Stimulated activated CD4-positive, alpha-beta T cell treated with anti-CD3 and anti-CD28 coated beads, Interleukin-1b, Interleukin-23, amount 100 ng/mL, for 1 hour (primary cell): ENCODE measurements at places on chromosomes 3 and 15.

GRCh38 chr3:50807266-50807665 lies 132.5 kb downstream of the DOCK3 start:
- DNase-seq = no peak

GRCh38 chr15:75712668-75713337 lies at the start of gene CSPG4:
Gene CSPG4, minus strand, starts transcription at chr15:75712848. Its CDS starts 93 bp downstream, at chr15:75712755.
- DNase-seq = no peak

DNA sequence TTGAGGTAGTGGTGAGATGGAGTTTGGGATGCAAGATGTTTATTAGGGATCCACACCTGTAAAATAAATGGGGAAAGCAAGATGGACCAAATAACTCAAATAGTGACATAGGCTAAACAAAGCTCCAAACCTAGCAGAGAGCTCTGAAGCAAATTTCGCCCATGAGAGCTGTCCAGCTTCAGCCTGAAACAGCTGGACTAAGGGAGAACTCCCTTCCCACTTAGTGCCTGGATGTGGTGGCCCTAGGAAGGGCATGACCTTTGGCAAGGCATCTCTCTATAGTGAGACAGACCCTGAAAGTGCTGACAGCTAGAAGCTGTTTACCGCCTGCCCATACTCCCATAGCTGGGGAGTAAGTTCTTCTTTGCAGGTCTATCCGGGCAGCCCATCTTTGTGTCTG lies 48.1 kb downstream of the COL6A5 start:
- no peak for DNase-seq

- no peak for DNase-seq
Measured at GRCh38 chr15:88187195-88187594, 69.3 kb downstream of the NTRK3 start.

- DNase-seq = no peak
Measured at GRCh38 chr3:55441499-55441898, 45.6 kb downstream of the WNT5A start.

DNA sequence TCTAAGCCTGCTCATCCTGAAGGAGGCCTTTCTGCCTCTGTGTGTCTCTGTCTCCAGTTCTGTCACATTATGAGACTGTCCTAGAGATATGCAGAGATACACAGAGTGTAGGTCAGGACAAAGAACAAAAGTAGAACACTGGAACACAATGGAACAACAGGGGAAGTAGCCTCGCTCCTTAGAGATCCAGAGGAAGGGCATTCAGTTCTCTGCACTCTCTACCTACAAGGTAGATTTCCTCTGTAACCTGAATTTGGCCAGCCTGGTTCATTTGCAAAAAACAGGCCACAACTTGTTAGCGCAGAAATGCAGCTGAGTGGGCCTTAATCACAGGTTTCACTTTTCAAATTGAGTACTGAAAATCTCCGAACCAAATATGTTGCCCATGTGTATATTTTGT lies 19.4 kb downstream of the NEK10 start:
- no peak for DNase-seq

- DNase-seq = no peak
Measured at GRCh38 chr3:166879661-166880060, 500.4 kb downstream of the ZBBX start.

GRCh38 chr3:9932843-9933560 lies 632 bp upstream of the CRELD1 start:
- peak; percentile 63 for DNase-seq

GRCh38 chr3:148698190-148698810 lies 597 bp downstream of the AGTR1 start:
- no peak for DNase-seq

DNA sequence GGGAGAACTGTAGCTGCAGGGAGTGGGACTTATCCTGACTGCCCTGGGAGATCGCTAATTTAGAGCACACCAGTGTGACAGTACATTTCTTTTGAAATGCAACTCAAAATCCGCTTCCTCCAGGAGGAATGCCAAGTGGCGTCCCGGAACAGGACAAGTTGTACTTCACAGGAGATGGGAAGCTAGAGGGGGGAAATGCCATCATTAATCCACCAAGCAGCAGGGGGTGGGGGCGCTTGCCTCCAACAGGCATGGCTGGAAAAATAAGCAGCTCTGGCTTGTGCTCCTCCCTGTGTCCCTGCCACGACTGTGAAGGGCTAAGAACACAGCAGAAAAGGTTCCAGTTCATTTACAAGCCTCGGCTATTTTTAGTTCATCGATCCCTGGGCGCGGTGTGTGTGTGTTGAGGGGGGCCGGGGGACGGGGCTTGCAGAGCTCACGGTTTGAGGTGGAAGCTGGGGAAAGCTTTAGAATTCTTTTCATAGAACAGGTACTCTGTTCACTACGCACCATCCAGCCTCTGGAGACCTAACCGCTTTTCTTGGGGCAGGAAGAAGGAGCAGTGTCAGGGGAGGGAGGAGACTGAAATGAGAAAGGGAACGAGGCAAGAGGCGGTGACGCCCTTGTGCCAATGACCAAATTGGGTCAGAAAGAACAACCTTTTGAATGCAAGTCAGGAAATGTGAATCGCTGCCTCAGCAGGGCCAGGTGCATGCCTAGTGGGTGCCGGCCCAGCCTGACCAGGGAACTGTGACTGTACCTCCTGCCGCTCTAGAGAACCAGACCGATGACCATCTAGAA lies 51.8 kb upstream of the DGKG start:
- no peak for DNase-seq

GRCh38 chr15:64548235-64548634 lies 87.9 kb downstream of the ZNF609 start:
- DNase-seq = no peak

- no peak for DNase-seq
Measured at GRCh38 chr3:127184870-127185216, 8.1 kb upstream of the PRR23E start.

GRCh38 chr3:156685752-156686151 lies 11.4 kb downstream of the TIPARP start:
- no peak for DNase-seq

- no peak for DNase-seq
Measured at GRCh38 chr15:35061825-35062737, 23.0 kb downstream of the NANOGP8 start.

DNA sequence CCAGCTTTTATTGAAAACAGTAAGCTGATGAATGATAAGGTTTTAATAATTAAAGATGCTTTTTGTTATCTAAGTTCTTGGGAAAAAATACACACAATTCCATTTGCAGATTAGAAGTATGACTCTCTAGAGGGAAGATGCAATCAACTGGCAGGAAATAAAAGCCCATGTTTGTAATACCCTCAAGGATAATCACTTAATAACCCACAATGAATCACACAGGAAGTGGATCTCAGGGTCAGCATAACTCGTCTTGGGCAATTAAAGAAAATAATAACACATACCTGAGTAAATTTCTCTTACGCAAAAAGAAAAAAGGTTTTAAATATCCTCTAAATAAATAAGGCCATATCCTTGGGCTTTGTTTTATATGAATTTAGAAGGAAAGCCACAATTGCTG lies 9.4 kb upstream of the EID1 start:
- no peak for DNase-seq

DNA sequence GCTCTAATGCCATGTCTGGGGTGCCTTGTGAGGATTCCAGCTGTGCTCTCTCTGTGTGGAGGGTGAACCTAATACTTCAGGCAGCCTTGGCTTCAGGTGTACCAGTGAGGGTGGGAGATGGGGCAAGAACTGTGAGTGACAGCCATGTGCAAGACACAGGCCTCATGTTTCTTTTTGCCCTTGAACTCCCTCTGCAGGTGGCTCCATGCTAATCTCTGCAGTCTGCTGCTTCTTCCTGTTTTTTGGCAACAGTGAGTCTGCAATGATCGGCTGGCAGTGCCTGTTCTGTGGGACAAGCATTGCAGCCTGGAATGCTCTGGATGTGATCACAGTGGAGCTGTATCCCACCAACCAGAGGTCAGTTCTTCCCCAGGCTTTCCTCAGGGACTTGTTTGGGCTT lies 189.3 kb downstream of the SV2B start:
- no peak for DNase-seq

- no peak for DNase-seq
Measured at GRCh38 chr3:194129581-194130133, 6.3 kb upstream of the HES1 start.

GRCh38 chr15:77243135-77243534 lies 172.2 kb upstream of the TSPAN3 start:
- no peak for DNase-seq

GRCh38 chr3:133209871-133210550 lies 171.8 kb downstream of the TMEM108 start:
- no peak for DNase-seq

DNA sequence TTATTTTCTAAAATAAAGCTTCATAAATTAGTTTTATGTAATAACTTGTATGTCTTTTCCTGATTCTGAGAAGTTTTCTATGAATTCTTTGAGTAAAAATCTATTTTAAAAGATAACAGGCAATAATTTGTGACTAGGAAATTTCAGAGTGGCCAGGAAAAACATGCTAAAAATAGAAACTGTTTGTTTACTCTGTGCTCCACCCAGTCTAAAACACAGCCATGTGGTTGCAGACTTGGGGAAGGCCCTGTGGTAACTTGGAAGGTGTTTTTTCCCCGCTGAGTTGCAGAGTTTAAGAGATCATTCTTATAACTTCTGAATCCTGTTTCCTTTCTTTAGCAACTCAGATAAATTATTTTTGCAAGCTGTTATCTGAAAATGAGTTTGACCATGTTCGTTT lies 21.9 kb downstream of the PLCL2 start:
- no peak for DNase-seq

- DNase-seq = no peak
Measured at GRCh38 chr3:141273700-141274410, 42.2 kb downstream of the PXYLP1 start.

DNA sequence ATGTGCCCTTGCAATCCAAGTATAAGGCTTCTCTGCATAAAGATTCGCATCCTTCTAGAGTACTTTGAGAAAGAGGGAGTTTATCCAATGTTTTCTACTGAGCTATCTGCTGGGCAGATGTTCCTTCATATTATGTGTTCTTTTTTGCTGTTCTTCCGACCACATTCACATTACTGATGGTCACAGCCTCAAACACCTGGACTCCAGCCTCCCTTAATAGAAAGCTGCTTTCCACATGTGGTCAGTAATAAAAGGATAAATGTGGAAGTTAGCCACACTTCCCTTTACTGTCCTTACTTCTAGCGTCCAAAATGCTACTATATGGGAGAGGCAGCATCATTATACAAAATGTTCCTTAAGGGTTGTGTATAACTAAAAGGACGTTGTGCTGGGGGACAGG lies 116.9 kb downstream of the CD47 start:
- no peak for DNase-seq

DNA sequence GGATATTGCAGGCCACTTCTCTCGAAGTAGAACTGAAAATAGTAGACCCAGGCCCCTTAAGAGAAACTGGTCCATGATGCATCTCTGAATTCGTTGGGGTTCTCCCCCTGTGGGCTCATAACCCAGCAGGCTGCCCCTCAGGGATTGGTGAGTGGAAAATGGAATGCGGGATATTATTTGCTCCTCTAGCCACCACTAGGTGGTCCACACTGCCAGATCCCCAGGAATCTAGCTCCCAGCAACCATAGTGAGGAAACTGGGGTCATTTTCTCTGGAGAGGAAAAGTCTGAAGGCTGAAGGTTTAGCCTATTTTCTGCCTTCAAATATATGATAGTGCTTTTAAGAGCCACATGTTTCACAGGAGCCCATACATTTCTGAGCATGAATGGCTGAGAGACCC lies 6.7 kb downstream of the CX3CR1 start:
- no peak for DNase-seq

DNA sequence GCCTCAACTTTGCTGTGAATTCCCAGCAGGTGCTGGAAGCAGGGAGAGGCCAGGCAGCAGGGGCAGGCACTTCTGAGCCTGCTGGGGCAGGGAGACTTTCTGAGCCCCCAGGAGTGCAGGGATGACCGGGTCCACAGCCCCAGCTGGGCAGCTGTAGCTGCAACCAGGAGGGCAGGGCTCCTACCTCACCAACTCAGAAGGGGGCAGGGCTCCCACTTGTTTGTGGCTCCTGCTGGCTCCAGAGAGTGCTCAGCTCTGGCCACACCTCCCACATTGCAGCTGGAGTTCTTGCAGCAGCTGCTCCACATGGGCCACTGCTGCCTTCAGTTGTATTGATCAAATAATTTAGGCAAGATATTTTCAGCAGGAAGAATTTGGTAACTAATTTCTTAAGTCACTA lies 812.3 kb downstream of the NSUN3 start:
- DNase-seq = no peak

DNA sequence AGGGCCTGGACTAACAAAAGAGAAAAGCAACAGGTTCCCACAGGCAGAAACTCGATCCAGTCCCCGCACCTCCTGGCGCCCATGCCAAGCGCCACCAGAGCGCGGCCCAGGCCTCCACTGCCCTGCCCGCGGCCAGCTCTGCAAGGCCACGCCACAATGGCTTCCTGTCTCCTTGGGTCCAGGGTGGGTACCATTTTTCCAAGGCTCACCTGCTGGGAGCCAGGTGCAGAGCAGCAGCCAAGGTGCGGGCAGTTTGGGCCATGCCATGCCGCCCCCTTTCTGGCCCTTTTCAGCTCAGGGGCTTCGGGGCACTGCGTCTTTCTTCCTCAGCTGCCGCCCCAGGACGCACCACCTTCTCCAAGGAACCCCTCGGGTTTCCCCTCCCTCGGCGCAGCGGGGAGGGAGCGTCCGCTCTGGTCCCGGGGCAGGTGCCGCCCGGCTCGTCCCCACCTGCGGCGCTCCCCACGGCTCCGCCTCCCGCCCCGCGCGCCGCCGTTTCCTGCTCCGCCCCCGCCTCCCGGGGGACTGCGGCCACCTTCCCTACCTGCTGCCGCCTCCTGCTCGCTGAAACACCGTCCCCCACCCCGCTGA lies at the start of gene ILDR1:
TSS of gene ILDR1 (minus strand) at position 437 of the 591 bp plus-strand sequence. CDS start at position 267, 170 bp downstream.
- DNase-seq = no peak

- DNase-seq = no peak
Measured at GRCh38 chr3:104032283-104032682, 1334.4 kb upstream of the ALCAM start.

GRCh38 chr3:157354254-157354653 lies 82.4 kb upstream of the PTX3 start:
- DNase-seq = no peak

DNA sequence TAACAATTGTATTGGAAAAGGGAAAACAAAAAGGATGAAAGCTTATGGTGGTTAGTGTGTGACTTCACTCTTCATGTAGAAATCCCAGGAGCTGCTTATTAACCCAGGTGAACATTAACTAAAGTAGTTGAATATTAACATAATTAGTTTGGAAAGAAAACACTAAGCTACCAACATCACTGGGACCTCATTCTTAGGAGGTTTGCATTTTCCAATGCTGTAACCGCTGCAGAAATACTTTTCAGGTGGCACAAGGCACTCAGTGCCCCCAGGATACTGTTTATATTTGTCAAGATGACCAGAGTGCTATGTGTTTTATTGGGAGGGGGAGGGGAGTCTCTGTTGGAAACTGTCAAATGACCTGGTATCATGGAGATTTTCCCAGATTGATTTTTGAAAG lies 25.9 kb upstream of the VILL start:
- no peak for DNase-seq

GRCh38 chr3:197555281-197556261 lies at the start of gene BDH1:
Gene BDH1, minus strand, starts transcription at chr3:197555968. Its CDS starts 9,525 bp downstream, at chr3:197546443.
- peak; percentile 39 for DNase-seq
